ENCODE measurements at places on chromosomes 12 and 14.

- peak; percentile 47 for DNase-seq
Measured at GRCh38 chr12:47741340-47741703, 16.0 kb upstream of the ENDOU start.

DNA sequence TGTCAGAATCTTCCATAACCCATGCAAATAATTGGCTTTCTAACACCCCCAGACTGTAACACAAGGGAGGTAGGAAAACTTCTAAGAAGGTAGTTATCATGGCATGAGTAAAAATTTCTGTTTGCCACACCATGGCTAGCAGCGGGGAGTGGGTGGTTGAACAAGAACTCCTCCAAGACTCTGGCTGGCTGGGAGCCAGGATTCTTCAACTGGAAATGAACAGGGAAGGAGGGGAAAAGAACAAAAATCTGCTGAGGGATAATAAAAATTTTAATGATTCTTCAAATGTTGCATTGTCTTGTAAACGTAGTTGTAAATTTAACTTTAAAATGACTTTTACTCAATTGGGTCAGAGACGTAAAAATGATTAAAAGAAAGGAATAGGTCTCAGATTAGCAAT, 78.9 kb downstream of the AKAP6 start:
- DNase-seq: no peak

- DNase-seq: no peak
Measured at GRCh38 chr14:64773577-64773976, 69.4 kb downstream of the PLEKHG3 start.

GRCh38 chr14:76829650-76830421, 3.6 kb downstream of the LRRC74A start:
- no peak for DNase-seq

DNA sequence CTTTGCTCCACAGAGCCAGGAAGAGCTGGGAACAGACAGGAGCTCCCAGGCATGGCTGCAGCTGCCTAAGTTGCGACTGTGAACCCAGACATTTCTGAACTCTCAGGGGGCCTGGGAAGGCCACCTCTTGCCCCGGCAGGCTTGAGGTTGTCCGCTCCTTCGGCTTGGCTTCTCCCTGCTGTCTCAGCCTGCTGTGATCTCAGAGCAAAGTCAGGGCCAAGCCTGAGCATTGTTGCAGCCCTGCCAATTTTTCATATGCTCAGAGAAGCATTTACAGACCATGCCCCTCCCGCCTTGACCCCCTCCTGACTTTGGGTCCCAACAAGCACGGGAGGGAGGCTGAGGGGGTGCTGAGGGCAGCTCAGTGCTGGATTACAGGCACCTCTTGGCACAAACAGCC, 1439.1 kb upstream of the FLRT2 start:
- DNase-seq: no peak

GRCh38 chr12:47903927-47904712, 674 bp downstream of the VDR start:
- peak; percentile 58 for DNase-seq
